ENCODE measurements at places on chromosomes 7 and 10. TPM values are rescaled to one million over a fixed set of nuclear protein-coding genes. Genes with fewer than 3 reads are reported as not detected.
A peak's percentile ranks its signal among the peaks of the same experiment; 100 is the strongest.

The AGAP3 gene
- total RNA-seq: 103 TPM

The MYH16 gene
- 11.7 TPM for total RNA-seq

The TASOR2 gene
- 41.8 TPM for total RNA-seq

The ADCY1 gene
- not detected for total RNA-seq

The PILRA gene
- total RNA-seq: 1.5 TPM

The LIPM gene
- total RNA-seq: not detected

The GRID2IP gene
- 1.3 TPM for total RNA-seq

The VGF gene
- total RNA-seq: 2.3 TPM

The IDI2 gene
- not detected for total RNA-seq

The FKBP9 gene
- total RNA-seq: 160 TPM

The PLAC9 gene
- total RNA-seq: 2.1 TPM

The ATG9B gene
- 13.7 TPM for total RNA-seq

The DGKI gene
- 0.41 TPM for total RNA-seq

The C10orf88 gene
- total RNA-seq: 7.6 TPM

The CPVL gene
- total RNA-seq: not detected

The ZNF467 gene
- total RNA-seq: 6.6 TPM

DNA sequence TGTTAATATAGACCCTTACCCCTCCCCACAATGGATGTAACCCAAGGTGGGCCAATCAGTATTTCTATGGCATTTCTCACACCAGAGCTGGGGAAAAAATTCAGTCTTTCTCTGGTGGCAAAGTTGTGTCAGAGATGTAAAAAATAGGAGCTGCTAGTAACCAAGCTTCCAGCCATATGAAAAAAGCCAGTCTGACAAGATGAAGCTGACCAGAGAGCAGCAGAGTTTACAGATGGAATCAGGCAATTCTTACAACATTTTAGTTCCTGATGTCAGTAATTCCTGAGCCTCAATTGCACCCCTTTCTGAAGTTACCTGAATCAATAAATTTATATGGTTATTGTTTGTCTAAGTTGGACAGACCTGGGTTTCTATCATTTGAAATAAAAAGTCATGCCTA lies 286.3 kb downstream of the HPSE2 start:
- no peak overlapping the region for H3K27ac ChIP-seq
- no peak overlapping the region for H3K4me3 ChIP-seq
- DNase-seq: no peak
- no peaks in the 10 kb centered on the region for H3K36me3 ChIP-seq

- no peaks in the 10 kb centered on the region for H3K27me3 ChIP-seq
- peak within 1 kb of the TSS; percentile 59 for H3K4me3 ChIP-seq
- peak; percentile 70 for DNase-seq
- H3K36me3 ChIP-seq: peaks cover 5% of the 10 kb centered on the region
Measured at GRCh38 chr10:8054494-8055407, at the start of gene GATA3. Gene GATA3 (plus strand): TSS chr10:8054688. CDS start chr10:8055656, 968 bp downstream.

- H3K27me3 ChIP-seq: no peaks in the 10 kb centered on the region
- H3K27ac ChIP-seq: peak overlapping the region; percentile 44
- no peak overlapping the region for H3K4me3 ChIP-seq
- no peak for DNase-seq
Measured at GRCh38 chr7:135160858-135161653, 9.5 kb downstream of the CYREN start.

GRCh38 chr10:70101668-70102067 lies 31.0 kb downstream of the AIFM2 start:
- H3K27ac ChIP-seq: no peak overlapping the region
- H3K4me1 ChIP-seq: no peaks in the 10 kb centered on the region
- no peaks in the 10 kb centered on the region for H3K36me3 ChIP-seq
- no peak for DNase-seq

DNA sequence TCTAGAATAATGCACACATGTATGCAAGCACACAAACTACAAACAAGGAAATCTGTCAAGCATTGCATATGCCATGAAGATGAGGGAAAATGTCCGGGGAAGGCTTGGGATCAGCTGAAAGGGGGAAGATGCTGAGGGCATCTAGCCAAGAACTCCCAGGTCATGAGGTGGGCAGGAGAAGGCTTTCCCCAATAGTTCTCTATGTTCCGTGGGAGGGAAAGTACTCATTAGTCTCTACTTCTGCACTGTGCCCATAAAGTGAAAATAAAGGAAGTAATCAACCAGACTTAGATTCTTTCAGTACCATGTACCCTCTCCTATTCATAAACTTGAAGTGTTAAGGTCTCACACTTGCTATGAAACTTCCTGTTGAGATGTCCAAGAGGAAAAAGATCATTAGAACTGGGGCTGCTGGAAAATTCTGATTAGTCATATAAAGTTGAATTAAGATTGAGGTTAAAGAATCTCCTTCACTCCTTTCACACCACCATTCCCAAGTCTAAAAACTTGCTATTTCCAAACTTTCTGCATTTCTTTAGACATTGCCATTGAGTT lies 17.1 kb upstream of the LIPF start:
- H3K4me3 ChIP-seq: no peak overlapping the region
- H3K4me1 ChIP-seq: 0 out of 2 replicates have a peak, but pooled peaks cover 13% of the 10 kb centered on the region
- no peaks in the 10 kb centered on the region for H3K36me3 ChIP-seq
- DNase-seq: no peak
- H3K27ac ChIP-seq: no peak overlapping the region

DNA sequence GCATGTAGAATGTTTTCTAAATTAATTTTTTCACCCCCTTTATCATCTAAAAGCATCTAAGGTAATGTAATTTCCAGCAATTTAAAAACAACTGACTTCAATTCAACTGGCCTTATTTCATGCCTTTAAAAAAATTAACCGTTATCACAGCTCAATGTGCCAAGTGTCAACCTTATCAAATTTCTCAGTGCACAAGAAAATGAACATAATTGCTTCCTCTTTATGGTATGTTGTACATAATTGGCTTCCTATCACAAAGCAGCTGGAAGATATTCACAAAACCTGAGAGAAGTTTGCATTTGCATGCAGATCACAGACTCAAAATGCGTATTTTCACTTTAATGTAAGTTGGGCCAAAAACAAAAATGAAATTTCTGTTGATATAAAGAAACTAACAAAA lies 966.4 kb downstream of the GRM8 start:
- no peaks in the 10 kb centered on the region for H3K4me1 ChIP-seq
- H3K36me3 ChIP-seq: no peaks in the 10 kb centered on the region
- DNase-seq: no peak
- H3K27me3 ChIP-seq: no peaks in the 10 kb centered on the region
- no peak overlapping the region for H3K4me3 ChIP-seq

GRCh38 chr7:150955519-150956394 lies 22.4 kb downstream of the KCNH2 start:
- H3K27ac ChIP-seq: no peak overlapping the region
- H3K4me3 ChIP-seq: no peak overlapping the region
- H3K4me1 ChIP-seq: no peaks in the 10 kb centered on the region
- H3K27me3 ChIP-seq: peaks cover 54% of the 10 kb centered on the region
- no peaks in the 10 kb centered on the region for H3K36me3 ChIP-seq

GRCh38 chr10:7245505-7245904 lies 165.3 kb downstream of the SFMBT2 start:
- peaks cover 13% of the 10 kb centered on the region for H3K27me3 ChIP-seq
- H3K36me3 ChIP-seq: no peaks in the 10 kb centered on the region
- no peaks in the 10 kb centered on the region for H3K4me1 ChIP-seq
- H3K27ac ChIP-seq: no peak overlapping the region
- no peak overlapping the region for H3K4me3 ChIP-seq

DNA sequence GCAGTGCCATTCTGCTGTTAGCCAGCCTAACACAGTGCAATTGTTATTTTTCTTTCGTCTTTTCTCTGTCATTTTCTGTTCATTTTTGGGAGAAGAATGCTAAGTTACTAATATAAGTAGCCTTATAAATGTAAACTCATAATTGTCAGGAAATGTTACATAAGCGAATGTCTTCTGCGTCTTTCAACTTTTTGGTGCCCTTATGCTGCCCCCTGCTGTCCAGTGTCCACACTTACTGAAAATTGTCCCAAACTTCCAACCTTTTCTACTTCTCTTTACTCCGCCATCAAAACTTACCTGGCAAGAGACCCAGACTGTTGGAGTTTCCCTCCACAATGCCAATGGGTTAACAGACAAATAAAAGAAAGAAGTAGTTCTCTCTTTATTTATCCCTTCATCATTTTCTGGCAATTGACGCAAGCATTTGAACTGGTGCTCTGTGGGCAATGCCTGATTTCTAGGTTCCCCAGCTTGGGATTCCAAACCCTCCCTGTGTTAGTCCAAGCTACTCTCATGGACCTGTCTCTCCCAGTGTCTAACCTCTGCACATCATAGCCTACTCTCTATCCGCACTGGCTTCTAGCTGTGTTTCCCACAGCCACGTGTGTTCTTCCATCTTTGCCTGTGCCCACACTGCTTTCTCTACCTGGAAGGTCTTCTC lies 21.0 kb upstream of the EPC1 start:
- peak; percentile 59 for DNase-seq
- H3K4me3 ChIP-seq: no peak overlapping the region
- no peaks in the 10 kb centered on the region for H3K4me1 ChIP-seq
- no peaks in the 10 kb centered on the region for H3K36me3 ChIP-seq
- no peaks in the 10 kb centered on the region for H3K27me3 ChIP-seq

DNA sequence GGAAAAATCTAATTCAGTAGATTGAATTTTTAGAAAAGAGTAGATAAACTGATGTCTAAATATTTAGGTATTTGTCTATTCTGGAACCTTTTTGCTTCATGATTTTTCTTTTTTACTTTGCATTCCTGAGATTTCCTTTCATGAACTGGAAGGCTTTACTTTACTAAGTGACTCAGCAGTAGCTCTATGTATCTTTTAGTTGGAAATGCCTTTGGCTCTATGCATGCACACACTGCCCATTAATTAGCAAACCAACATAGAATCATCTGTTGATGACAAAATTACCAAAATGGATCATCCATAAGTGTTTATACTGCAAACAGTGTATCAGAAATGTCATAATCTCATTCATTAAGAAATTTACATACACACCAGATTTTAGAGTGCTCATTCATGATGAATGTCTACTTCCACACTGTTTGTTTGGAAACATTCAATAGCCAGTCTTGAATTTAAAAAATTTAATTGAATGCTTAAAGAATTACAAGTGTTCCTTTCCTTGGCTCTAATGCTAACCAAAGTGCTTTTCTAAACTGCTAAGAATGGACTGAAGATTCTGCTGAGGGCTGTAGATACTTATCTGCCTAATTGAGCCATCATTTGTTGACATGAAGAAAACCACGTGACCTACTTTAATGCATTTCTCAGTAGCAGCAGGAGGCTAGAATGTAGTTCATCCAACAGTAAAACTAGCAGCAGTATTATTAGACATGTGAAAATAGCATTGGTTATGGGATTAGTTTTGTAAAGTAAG lies 282.0 kb downstream of the ADK start:
- DNase-seq: no peak
- no peaks in the 10 kb centered on the region for H3K36me3 ChIP-seq
- H3K27ac ChIP-seq: no peak overlapping the region
- no peak overlapping the region for H3K4me3 ChIP-seq
- H3K4me1 ChIP-seq: no peaks in the 10 kb centered on the region

DNA sequence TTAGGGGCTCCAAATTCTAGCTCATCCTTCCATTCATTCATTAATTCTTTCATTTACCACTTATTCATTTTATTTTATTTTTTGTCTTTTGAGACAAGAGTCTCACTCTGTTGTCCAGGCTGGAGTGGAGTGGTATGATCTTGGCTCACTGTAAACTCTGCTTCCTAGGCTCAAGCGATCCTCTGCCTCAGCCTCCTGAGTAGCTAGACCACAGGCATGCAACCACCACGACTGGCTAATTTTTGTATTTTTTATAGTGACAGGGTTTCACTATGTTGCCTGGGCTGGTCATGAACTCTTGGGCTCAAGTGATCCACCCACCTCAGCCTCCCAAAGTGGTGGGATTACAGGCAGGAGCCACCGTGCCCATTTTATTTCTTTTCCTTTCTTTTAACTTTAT lies 31.6 kb downstream of the FGF8 start:
- H3K36me3 ChIP-seq: no peaks in the 10 kb centered on the region
- DNase-seq: no peak
- H3K27me3 ChIP-seq: no peaks in the 10 kb centered on the region
- no peaks in the 10 kb centered on the region for H3K4me1 ChIP-seq

DNA sequence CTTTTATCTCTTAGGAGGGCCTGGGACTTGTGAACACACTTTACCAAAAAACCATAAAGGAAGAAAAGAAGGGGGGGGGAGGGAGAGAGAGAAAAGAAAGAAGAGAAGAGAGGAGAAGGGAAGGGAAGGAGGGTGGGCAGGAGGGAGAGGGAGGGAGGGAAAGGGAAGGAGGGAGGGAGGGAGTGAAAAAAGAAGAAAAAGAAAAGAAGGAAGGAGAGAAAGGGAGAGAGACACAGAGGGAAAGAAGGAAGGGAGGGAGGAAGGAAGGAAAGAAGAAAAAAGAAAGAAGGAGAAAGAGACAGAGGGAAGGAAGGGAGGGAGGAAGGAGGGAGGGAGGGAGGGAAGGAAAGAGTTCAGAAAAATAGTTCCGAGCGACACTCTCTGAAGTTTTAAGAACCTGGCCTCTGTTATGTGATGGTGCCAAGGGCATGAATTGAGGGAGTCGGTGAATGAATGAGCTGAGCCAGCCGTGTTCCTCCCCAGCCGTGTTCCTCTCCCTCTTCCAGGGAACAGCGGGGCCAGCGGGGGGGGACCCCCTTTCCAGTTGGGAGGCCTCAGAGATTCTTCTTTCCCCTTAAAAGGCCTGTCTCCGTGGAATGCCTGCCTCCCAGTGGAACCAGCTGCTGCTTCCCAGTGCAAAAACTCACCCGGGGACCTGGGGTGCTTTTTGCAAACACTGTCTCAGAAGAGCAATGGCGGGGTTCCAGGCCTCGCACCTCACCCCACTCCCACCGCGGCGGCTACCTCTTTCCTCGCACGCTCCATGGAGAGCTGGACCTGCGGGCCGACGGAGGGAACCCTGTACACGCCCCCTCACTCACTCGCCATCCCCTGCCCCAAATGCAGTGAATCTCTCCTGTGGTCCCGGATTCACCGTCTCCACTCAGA lies 84.1 kb downstream of the FOXL3 start:
- peaks cover 79% of the 10 kb centered on the region for H3K27me3 ChIP-seq
- no peak overlapping the region for H3K4me3 ChIP-seq
- DNase-seq: no peak
- H3K4me1 ChIP-seq: no peaks in the 10 kb centered on the region

GRCh38 chr10:34690383-34691049 lies 124.6 kb downstream of the PARD3 start:
- H3K27ac ChIP-seq: no peak overlapping the region
- no peak for DNase-seq
- H3K4me1 ChIP-seq: no peaks in the 10 kb centered on the region

DNA sequence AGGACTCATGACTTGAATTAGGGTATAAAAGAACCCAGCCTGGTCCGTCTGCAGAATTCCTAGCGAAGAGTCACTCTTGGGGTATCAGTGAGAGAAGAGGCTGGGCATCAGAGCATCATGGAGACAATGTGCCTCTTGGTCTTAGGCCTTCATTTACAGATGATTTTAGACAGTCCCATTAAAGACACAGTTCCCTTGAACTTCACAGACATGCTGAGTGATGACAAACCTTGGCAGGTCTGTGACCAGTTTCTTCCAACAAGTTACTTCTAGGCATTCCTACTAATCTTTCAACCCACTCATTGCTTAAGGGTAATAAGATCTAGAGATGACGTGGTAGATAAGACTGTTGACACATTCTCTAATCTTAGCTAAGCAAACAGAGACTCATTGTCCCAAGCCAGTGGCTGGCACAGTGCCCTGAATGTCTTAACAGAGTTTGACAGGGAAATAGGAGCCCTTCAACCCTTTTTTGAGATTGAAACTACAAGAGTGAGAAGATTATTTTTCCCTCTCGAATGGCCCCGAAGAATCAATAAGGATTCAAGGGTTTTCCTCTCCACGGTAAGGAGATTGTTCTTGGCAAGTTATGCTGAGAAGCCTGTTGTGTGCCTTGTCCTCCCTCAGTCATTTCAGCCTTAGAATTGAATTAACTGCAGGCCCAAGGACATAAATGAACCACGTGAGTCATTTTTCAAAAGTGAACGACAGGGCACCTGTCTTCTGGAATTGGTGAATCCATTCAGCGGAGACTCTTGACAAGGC lies 281.1 kb downstream of the CCDC3 start:
- H3K4me3 ChIP-seq: peak overlapping the region; percentile 19
- peaks cover 35% of the 10 kb centered on the region for H3K4me1 ChIP-seq
- H3K27me3 ChIP-seq: no peaks in the 10 kb centered on the region
- H3K27ac ChIP-seq: peak overlapping the region; percentile 66
- H3K36me3 ChIP-seq: no peaks in the 10 kb centered on the region

Data from PC-9 (cell line).